CD4-positive, alpha-beta T cell (primary cell): ENCODE measurements at places on chromosomes 4 and X.

DNA sequence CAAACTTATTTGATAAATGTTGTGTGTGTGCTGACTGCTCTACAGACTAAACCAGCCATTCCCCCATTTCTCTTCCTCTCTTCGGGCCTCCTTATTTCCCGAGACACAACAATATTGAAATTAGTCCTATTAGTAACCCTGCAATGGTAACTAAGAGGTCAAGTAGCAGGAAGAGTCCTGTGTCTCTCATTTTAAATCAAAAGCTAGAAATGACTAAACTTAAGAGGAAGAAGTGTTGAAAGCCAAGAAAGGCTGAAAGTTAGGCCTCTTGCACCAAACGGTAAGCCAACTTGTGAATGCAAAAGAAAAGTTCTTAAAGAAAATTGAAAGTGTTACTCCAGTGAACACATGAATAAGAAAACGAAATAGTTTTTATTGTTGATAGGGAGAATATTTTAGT, 357.8 kb upstream of the SLC7A11 start:
- H3K4me1 ChIP-seq, result no peaks in the 10 kb centered on the region
- DNase-seq, result no peak
- H3K27ac ChIP-seq, result no peak overlapping the region

- DNase-seq, result peak; percentile 18
- H3K4me1 ChIP-seq, result peaks cover 20% of the 10 kb centered on the region
- no peaks in the 10 kb centered on the region for H3K36me3 ChIP-seq
- H3K27ac ChIP-seq, result no peak within 1 kb of the TSS
- peak within 1 kb of the TSS; percentile 58 for H3K4me3 ChIP-seq
Measured at GRCh38 chrX:119398974-119399771, at the start of gene SLC25A43. Gene SLC25A43, plus strand, starts transcription at chrX:119399336. Its CDS starts 68 bp downstream, at chrX:119399404.

GRCh38 chr4:107600436-107600835, 119.6 kb downstream of the PAPSS1 start:
- H3K27me3 ChIP-seq, result no peaks in the 10 kb centered on the region
- no peaks in the 10 kb centered on the region for H3K4me1 ChIP-seq
- no peaks in the 10 kb centered on the region for H3K36me3 ChIP-seq
- H3K4me3 ChIP-seq, result no peak overlapping the region
- H3K27ac ChIP-seq, result no peak overlapping the region

DNA sequence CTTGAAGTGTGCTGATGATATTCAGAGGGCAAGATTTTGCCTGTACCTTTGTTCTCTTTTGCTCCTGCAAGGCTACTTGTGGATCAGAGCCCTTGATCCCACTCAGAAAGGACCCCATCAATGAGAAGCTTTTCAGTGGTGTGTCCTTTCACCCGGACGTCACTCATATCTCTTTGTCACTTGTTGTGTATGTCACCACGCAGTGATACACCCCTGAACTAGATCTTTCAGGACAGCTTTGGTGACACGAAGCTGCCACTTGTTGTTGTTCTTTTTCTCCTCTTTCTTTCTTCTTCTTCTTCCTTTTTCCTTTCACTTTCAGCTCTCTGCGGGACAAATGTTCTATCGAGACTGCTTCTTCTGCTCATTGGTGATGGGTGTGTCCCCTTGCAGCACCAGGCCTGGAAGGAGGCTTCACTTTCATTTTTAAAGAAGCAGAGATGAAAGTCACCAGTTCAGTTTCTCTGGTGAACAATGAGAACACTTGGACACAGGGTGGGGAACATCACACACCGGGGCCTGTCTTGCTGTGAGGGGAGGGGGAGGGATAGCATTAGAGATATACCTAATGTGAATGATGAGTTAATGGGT, 83.6 kb downstream of the NBDY start:
- no peaks in the 10 kb centered on the region for H3K27me3 ChIP-seq
- peak overlapping the region; percentile 79 for H3K27ac ChIP-seq
- DNase-seq, result no peak
- peak overlapping the region; percentile 46 for H3K4me3 ChIP-seq
- H3K36me3 ChIP-seq, result peaks cover 6% of the 10 kb centered on the region

GRCh38 chr4:3375688-3376087, 66.1 kb upstream of the HGFAC start:
- H3K4me1 ChIP-seq, result peaks cover 28% of the 10 kb centered on the region
- DNase-seq, result no peak

GRCh38 chrX:134502686-134503085, 42.7 kb downstream of the HPRT1 start:
- no peaks in the 10 kb centered on the region for H3K4me1 ChIP-seq
- H3K36me3 ChIP-seq, result peaks cover 4% of the 10 kb centered on the region
- H3K27me3 ChIP-seq, result no peaks in the 10 kb centered on the region

DNA sequence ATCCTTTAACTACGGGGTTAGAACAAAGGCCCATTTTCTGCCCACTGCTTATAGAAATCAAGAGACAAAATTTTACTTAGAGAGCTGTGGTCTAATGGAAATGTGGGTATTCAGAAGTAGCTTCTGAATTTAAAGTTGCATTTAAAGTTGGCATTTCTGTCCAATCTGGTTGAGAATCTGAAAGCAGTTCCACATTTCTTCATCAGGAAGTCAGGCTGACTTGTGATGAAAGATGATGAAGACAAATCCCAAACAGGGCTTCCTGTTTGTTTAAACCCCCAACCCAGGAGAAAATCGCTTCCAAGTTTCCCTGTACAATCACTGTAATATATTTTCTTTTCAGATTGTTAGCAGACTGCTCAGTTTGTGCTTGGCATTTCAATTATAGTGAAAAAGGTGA, 345.3 kb downstream of the SPRY1 start:
- no peak for DNase-seq
- H3K27ac ChIP-seq, result no peak overlapping the region
- H3K36me3 ChIP-seq, result no peaks in the 10 kb centered on the region
- no peak overlapping the region for H3K4me3 ChIP-seq
- no peaks in the 10 kb centered on the region for H3K4me1 ChIP-seq
